Putamen (tissue), 1 donor: ENCODE measurements at places on chromosomes 7 and 10.

GRCh38 chr7:16779051-16779450 is 25.5 kb downstream of the TSPAN13 start:
- no peak for DNase-seq

DNA sequence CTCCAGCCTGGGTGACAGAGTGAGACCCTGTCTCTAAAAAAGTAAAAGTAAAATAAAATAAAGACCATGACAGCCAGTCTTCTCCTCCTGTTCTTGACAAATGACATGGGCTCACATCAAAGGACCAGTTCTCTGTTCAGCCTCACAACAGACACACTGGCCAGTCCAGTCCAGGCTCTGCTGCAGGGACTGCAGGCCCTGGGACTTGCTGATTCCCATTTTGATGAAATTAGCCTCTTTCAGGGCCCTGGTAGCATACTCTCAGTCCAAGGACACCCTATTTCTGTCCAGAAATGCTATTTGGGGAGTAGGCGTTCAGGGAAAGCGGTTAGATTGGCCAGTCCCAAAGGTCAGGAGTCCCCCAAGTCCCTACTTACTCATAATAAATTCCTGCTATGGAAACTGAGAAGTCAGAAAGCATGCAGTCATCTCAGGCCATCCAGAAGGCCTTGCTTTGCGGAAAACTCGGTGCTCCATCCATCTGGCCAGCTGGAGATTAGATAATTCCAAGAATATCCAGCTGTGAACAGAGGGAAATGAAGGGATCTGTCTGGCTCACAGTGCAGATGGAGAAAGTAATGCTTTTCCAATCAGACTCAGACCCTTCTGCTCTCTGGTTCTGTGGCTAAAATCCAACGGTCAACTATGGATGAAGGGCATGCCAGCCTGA is 74.4 kb downstream of the RAB11FIP2 start:
- no peak for DNase-seq

- no peak for DNase-seq
Observed at GRCh38 chr7:152660021-152660420, 15.9 kb downstream of the XRCC2 start.

DNA sequence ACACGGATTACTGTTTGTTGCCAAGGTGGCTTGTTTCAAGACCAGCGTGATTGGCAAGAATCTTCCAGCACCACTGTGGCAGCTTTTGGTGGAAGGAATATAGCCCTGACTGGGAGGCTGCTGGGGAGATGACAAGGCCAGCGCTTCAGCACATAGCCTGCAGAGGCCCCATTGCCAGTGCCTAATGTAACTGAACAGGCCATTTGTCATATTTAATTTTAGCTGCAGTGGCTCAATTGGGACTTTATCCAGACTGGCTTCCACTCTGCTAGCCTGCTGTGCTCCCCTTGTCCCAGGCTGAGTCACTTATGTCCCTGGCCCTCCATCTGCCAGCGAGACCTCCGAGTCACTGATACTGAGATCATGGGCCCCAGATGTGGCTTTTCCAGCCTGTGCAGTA is 483.1 kb downstream of the GALNT17 start:
- no peak for DNase-seq

DNA sequence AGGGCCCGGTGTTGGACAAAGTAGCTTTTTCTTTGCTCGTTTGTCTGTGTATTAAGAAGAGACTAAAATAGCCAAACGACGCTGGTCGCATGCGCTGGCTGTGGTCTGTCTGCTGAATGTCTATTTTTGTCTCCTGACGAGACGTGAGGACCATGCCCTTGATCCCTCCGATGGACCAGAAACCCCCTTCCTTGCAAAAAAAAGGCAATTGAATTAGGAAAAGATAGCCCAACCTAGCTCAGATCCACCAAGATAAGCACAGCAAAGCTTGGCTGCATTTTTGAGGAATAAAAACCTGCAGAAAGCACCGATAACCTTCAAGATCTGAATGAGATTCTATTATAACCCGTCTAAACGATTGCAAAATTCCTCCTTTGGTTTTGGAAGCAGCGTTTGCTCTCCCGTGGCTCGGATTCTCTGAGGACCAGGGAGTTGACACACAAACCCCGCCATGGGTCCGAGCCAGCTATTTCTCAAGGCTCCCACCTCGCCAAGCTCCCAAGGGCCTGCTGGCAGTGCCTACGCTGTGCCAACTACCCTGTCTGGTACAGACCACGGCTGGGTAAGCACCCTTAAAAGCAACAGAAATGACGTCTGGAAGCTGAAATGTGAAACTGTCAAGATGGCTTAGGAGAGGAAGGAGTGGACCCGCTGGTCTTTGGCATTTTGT is 17.7 kb upstream of the TTYH3 start:
- no peak for DNase-seq

- no peak for DNase-seq
Observed at GRCh38 chr7:762885-763284, 35.8 kb upstream of the PRKAR1B start.

DNA sequence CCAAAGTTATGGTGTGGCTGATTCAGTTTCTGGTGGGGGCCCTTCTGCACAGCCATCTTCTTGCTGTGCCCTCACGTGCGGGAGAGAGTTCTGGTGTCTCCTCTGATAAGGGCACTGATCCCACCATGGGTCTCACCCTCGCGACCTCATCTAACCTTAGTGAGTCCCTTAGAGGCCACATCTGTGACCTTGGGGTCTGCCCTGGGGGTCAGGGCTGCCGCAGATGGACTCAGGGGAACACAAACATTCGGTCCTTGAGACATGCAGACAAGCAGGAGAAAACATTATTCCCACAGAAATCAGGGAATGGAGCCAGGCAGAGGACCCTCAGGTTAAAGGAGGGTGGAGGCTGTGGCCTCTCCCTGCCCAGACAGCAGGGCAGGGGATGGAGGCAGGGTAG is 177.9 kb downstream of the DNAJB6 start:
- no peak for DNase-seq

DNA sequence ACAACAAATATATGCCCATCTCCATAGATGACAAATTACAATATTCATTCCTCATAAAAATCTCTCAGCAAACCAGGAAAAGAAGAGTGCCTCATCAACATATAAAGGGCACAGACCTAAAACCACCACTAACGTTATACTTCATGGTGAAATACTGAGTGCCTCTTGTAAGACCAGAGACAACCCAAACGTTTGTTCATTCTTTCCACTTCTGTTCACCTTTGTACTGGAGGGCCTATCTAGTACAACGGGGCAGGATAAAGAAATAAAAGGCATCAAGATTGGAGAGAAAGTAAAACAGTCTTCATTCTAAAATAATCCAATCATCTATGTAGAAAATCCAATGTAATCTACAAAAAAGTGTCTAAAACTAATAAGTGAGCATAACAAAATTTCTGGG is 79.1 kb downstream of the LARP4B start:
- DNase-seq = no peak

DNA sequence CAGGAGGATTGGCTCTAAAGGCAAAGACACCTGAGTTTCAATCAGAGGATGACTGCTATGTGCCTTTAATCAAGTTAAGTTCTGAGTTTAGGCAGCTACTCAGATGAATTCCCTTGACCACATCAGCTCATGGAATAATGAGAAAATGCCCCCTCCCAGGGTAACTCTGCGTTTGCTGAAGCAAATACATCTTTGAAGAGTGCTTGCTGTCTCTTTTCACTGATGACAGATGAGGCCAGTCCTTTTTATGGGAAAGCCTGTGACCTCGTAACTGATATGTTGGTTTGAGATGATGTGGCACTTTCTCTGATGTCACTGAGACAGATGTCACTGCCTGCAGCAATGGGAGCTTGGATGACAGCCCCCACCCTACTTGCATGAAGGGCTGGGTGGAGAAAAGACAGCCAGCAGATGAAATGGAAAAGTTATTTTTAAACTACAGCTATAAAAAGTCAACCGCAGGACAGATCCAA is 43.7 kb upstream of the DGKI start:
- no peak for DNase-seq
